ENCODE measurements at places on chromosomes 3 and 15. TPM values are rescaled to one million over a fixed set of nuclear protein-coding genes. Genes with fewer than 3 reads are reported as not detected.

DNA sequence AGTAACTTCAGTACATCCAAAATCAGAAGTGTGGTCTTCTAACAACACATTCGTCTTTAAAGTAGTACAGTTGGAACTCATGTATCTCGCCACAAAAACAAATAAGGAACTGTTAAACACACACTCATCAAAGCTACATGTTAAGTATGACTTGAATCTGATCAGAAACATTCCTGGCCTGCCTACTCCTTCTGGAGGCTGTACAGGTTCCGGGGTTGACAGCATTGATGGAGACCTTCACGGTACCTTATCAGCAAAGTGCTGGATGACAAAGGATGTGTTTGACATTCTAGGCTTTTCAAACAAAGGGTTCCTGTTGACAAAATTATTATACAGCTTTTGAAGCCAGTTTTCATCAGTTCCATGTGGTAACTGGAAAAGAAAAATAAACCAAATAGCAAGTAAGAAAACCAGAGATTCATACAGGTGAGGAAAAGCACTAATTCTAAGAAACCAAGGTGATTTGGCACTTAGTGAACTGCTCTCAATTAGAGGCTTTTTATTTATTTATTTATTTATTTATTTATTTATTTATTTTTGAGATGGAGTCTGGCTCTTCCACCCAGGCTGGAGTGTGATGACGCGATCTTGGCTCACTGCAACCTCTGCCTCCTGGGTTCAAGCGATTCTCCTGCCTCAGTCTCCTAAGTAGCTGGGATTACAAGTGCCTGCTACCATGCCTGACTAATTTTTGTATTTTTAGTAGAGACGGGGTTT lies 44.3 kb downstream of the MYO5C start:
- no peak for DNase-seq

DNA sequence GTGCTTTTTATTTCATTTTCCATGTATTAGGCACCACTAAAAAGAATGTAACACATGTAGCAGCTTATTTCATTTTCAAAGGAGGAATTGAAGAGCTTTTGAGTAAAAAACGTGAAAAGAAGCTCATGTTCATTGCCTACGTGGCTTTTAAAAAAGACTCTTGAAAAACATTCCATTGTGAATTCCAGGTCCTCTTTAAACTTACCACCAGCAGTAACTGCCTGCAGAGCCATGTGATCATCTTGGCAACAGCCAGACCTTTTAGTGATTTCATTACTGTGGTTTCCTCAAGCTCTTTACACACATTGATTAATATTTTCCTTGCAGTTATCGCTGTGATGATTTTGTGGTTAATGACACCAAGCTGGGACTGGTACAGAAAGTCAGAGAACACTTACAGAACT lies 43.8 kb upstream of the FBXL22 start:
- DNase-seq: peak; percentile 91

- no peak for DNase-seq
Measured at GRCh38 chr3:79172241-79172640, 595.6 kb downstream of the ROBO1 start.

- DNase-seq: no peak
Measured at GRCh38 chr3:12780751-12781150, 15.7 kb upstream of the CAND2 start.

GRCh38 chr15:38085114-38085513 lies 150.7 kb downstream of the TMCO5A start:
- no peak for DNase-seq

- no peak for DNase-seq
Measured at GRCh38 chr3:151356794-151357462, 27.6 kb upstream of the P2RY13 start.

- DNase-seq: no peak
Measured at GRCh38 chr15:39738998-39739397, 43.6 kb downstream of the FSIP1 start.

GRCh38 chr3:150736903-150737832 lies 25.8 kb downstream of the SIAH2 start:
- no peak for DNase-seq

The POTEB3 gene
- not detected for total RNA-seq

The ARGFX gene
- not detected for total RNA-seq

The CSTA gene
- not detected for total RNA-seq

The CHDH gene
- 54.6 TPM for total RNA-seq

The ABI3BP gene
- not detected for total RNA-seq

The FBXO40 gene
- total RNA-seq: not detected

Measured in HT-29 (cell line).